ENCODE measurements at places on chromosomes 12 and 14.

DNA sequence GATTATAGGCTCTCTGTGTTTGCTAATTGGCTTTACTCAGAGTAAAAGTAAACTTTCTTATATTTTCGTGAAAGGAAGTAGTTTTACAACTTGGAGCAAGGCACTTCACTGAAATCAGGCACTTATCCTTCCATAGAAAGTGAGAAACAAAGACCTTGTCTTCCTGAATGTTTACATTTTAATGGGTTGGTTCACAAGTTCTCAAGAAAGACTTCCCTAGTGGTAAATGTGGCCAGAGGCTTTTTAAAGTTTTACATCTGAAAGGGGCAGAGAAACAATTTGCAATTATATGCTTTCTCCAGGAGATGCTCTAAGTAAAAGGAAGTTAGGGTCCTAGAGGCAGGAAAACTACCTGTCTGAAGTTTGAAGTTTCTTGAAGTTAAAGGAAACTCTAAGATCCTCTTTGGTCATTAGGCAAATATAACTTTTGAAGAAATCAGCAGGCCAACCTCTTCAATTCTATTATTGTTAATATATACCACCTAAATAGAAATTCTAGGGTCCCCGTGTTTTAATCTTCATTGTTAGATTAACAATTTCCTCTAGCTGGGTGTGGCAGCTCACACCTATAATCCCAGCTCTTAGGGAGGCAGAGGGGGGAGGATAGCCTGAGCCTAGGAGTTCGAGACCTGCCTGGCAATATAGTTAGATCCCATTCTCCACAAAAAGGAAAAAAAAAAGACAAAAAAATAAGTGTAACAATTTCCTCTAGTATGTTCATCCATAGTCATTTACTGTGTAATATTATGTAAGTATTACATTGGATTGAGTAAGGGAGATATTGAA is 644.9 kb upstream of the FOXG1 start:
- no peak for DNase-seq

- no peak for DNase-seq
Measured at GRCh38 chr14:99330316-99331240, 58.6 kb upstream of the BCL11B start.

DNA sequence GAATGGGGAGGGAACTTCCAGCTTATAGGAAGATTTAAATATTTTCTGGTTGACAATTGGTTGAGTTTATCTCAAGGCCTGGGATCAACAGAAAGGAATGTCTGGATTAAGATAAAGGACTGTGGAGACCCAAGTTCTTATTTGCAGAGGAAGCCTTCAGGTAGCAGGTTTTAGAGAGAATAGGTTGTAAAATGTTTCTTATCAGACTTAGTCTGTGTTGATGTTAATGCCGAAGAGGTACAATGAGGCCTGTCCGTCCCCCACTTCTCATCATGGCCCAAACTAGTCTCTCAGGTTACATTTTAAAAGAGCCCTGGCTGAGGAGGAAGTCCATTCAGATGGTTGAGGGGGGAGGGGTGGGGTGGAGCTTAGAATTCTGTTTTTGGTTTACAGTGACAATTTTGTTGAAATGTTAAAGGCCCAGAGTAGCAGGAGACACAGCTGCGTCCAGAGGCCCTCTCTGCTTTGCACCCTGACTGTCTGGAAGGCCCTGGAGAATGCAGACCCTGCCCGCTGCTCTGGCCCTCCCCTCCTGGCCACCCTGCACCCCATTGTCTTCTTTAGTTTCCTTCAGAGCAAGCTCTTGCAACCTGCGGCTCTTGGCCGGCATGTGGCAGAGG is 672.5 kb upstream of the TMEM132C start:
- no peak for DNase-seq

GRCh38 chr12:81699551-81699950 is 59.6 kb downstream of the PPFIA2 start:
- DNase-seq: no peak

GRCh38 chr12:3836641-3837040 is 36.6 kb downstream of the PARP11 start:
- no peak for DNase-seq

- DNase-seq: no peak
Measured at GRCh38 chr14:90379106-90379505, 17.7 kb upstream of the CALM1 start.

DNA sequence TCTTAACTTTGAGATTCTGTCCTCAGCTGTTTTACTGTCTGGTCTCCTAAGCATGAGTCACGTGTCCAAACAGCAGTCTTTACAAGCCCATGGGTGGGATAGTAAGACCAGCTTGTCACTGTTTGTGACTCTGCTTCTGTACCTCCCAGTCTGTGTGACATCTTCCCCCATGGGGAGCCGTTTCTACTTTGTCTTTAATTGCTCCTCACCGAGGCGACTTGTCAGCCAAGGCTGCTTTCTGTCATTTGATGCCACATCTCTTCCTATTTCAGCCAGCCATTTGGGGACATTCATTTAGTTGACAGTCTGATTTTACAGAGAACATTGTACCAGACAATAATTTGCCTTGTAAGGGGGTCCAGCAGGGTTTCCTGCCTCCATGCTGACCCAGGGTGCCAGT is 534.8 kb downstream of the NRXN3 start:
- DNase-seq: no peak

- no peak for DNase-seq
Measured at GRCh38 chr14:68468437-68469207, 324.2 kb downstream of the ZFP36L1 start.

GRCh38 chr14:77026166-77026929 is 2.2 kb downstream of the IRF2BPL start:
- DNase-seq: peak; percentile 52

GRCh38 chr14:42965512-42965911 is 1358.8 kb downstream of the LRFN5 start:
- DNase-seq: no peak

DNA sequence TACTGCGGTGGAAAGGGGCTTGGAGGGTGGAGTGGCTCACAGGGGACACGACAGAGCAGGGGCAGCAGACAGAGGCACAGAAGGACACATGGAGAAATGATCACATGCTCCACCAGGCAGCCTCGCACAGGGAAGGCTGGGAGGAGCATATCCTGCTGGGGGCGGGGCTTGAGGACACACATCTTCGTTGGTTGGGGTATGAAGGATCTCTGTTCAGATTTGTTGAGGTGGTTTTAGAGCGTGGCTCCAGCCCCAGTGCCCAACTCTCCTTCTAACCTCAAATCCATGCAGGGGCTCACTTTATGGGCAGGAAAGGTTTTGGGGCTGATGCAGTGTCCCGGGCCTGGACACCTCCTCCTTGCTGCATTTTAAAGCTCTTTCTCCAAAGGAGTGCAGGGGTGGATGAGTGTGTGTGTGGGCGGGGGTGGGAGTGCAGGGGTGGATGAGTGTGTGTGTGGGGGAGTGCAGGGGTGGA is 733 bp upstream of the P3H3 start:
- peak; percentile 83 for DNase-seq

DNA sequence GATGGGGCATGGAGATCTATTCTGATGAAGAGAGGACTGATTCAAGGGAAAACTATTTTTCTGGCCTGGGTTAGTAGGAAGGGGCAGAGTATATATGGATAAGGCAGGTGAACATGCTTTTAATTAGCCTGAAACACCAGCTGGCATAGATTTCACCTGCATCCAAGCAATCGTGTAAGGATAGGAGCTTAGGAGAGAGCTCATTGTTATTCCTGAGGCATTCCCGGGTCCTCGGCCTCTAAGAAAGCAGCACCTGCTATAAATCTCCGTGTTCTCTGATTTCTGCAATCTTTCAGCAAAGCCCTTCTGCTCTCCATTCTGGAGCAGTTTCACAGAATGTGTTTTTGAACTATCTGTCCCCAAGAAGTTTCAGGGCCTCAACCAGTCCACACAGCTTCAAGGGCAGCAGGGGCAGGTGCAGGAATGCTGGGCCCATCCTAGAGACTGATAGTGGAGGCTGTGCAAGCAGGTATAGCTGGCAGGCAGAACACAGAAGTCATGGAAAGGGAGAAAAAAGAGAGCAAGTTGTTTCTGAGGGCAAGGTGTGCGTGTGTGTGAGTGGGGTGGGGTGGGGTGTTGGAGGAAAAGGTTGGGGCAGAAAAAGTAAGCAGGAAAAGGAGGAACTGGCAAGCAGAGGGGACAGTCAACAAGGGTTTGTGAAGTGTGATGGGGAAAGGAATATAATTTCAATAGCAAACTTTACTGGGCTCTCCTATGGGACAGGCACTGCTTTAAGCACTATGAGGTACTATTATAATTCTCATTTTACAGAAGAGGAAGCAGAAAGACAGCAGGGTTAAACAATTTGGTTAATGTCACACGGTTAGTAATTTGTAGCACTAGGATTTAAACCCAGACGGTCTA is 203.7 kb upstream of the SSTR1 start:
- DNase-seq: no peak

DNA sequence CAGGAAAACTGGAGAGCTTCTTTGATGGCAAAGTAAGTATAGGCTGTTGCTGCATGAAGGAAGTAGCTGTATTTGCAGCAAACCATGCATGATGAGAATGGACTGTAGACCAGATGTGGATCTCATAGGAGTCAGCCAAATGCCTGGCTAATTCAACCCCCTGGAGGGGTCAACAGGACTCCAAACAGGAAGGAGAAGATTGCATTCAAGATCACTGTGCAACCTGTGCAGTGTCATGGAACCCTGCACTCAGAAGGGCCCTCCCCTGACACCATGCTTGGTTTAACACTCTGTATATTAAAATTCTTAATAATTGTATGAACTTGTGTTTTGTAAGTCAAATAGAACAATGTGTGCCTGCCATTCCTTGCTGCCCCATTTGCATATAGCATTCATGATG is 225.1 kb upstream of the FSCB start:
- DNase-seq: no peak

DNA sequence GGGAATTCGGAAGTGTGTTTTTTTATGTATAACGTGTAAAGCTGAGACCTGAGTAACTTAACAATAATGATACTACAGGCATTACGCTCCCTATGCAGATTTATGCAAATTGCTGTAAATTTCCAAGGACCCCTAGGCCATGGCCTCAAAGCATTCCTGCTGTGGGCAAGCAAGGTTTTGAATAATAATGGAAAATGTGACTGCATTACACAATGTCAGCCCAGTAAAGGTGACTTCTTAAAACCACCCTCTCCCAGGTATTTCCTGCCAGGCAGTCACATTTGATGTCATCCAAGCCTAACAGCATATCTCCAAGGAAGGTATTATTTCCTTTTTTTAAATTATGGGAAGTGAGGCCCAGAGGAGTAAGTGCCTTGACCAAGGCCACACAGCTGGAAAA is 621.0 kb downstream of the BCL11B start:
- DNase-seq: no peak

DNA sequence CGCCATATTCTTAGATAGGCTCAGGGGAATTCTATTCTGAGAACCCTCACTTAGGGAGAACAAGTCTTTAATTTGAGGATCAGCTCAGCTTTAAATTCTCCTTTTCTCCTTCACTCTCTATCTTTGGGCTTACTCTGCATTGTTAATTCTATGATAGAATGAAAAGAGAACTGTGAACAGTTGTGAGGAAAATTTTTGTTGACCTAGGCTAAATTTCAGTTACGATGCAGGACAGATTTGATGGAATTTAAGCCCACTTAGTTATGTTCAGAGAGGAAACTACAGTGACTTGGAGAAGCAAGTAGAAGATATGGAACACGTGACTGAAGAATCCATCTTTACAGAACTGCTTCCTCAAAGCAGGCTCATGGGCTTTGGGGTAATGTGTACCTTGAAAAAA is 82.7 kb downstream of the TBC1D30 start:
- DNase-seq: no peak

GRCh38 chr12:112303004-112303403 is 79.2 kb downstream of the HECTD4 start:
- no peak for DNase-seq

DNA sequence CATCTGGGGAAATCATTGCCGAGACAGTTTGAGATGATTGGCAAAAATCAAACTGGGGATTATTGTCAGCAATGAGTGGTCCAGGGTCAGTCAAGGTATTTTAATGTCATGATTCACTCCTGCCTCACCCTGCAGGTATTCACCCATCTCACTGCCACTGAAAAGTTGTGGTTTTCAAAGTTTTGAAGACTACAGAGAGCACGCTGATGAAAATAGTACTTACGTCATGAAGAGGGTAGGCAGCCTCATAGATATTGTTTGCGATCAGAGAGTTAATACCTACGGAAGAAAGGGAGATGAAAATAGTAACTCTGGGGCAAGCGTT is 138.0 kb downstream of the ANO2 start:
- no peak for DNase-seq

DNA sequence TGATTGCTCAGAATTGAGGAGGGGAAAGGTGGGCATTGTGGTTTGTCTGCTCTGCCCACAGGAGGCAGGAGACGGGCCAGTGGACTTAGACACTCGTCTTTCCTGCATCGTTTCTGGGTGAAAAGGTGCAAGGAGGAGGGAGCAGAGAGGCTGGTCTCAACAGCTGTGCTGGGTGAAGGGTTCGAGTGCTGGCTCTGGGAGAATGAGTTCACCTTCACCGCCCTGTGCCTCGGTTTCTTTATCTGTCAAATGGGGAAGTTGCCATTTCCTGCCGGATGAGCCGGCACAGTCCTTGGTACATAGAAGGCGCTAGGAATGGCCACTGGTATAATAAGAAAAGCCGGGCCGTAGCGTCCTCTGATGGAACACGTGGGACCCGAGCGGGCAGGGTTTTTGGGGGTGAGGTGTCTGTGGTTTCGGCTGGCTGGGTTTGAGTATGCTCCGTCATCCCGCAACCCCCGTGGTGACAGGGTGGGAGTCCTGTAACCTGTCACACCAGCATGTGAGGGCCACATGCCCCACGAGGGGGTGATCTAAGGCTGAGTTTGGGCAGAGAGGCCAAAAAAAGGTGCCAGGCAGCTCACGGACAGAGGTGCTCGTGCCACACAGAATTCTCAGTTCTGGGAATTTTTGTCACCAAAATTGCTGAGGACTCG is 7.3 kb downstream of the BCL7A start:
- no peak for DNase-seq

- DNase-seq: no peak
Measured at GRCh38 chr12:42360747-42361403, 34.9 kb downstream of the PPHLN1 start.

- DNase-seq: no peak
Measured at GRCh38 chr12:107845226-107845979, 70.9 kb downstream of the ASCL4 start.

- no peak for DNase-seq
Measured at GRCh38 chr12:26473291-26473690, 277.9 kb downstream of the SSPN start.

- no peak for DNase-seq
Measured at GRCh38 chr12:58881816-58882215, 38.5 kb downstream of the LRIG3 start.

Measured in NCI-H2081 (cell line).